ENCODE measurements at places on chromosomes 2 and 18.

DNA sequence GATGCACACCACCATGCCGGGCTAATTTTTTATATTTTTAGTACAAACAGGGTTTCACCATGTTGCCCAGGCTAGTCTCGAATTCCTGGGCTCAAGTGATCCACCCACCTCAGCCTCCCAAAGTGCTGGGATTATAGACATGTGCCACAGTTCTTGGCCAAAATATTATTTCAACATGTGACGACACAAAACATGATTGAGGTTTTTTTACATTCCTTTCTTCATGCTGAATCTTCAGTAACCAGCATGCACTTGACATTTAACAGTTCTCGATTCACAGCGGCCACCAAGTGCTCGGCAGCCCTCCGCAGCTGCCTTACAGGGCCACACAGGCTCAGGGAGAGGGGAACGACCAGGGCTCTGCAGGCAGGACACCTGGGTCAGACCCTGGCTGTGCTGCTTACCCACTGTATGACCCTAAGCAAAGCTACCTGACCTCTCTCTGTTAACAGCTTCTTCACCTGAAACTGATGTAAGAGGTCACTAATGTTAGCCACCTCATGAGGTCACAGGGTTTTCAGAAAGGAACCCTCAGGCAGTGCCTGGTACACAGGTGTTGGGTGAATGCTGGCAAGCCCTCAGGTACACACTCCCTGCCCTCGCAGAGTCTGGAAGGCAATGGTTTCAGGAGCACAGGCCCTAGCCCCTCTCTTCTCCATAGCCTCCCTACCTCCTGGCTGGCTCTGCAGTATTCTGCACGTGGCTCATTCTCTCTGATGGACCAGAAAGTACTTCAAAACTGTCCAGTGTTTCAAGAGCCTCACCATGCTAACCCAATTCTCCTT, 25.7 kb downstream of the TUBB6 start:
- no peak for DNase-seq

- no peak for DNase-seq
Observed at GRCh38 chr2:120999377-121000097, 263.9 kb downstream of the GLI2 start.

DNA sequence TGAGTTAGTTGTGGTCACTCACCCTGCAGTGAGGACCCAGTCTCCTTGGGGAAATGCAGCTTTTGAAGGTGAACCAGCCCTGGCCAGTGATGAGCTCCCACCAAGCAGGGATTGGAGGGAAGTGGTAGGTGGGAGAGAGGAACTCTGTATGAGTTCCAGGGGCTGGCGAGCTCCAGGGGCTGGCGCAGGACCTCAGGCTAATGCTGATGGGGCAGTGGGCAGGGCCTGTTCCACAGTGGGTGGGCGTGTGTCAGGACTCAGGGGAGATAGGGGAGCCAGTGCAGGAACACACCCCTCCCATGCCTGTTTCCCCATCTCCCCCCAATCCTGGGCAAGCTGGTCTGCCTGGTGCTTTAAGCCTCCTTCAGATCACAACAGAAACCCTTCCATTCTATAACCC, 208.4 kb downstream of the DYSF start:
- DNase-seq, result no peak

- DNase-seq, result no peak
Observed at GRCh38 chr2:73268830-73269685, 15.2 kb downstream of the FBXO41 start.

- no peak for DNase-seq
Observed at GRCh38 chr2:235068701-235069100, 116.9 kb downstream of the SH3BP4 start.

DNA sequence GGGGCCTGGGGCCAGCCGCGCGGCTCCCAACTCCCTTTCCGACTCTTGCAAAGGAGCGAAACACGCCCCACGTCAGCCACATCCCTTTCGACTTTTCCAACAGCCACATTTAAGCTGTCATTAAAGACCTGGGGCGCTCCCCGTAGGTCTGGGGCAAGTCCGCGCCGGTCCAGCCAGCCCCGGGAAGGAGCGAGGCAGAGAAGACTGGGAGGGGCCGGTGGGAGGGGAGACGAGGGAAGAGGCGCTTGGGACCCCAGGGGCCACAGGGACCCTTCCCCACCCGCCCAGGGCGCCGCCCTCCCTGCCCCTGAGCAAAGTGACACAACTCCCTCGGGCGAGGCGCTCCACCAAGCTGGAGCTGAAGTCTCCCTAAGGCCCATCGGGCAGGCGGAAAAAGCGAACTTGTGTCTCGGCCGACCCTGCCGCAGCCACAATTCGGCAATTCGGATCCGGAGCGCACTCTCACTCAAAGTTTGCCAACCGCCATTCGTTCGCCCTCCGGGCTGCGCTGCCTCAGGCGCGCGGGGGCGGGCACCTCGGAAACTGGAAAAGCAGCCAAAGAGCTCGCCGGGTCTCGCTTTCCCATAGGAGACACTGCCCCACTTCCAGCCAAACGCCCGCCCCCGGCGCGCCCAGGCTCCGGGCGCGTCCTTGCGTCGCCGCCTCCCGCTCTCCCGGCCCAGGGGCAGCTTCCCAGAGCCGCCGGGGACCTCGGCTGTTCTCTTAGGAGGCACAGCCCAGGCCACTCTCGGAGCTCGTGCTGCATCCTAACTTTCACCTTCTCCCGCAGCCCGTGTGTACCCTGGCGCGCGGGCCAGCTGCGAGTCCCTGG, 1.1 kb upstream of the KCTD1 start:
- DNase-seq, result no peak

- DNase-seq, result no peak
Observed at GRCh38 chr2:213703406-213704098, 419.3 kb downstream of the SPAG16 start.

DNA sequence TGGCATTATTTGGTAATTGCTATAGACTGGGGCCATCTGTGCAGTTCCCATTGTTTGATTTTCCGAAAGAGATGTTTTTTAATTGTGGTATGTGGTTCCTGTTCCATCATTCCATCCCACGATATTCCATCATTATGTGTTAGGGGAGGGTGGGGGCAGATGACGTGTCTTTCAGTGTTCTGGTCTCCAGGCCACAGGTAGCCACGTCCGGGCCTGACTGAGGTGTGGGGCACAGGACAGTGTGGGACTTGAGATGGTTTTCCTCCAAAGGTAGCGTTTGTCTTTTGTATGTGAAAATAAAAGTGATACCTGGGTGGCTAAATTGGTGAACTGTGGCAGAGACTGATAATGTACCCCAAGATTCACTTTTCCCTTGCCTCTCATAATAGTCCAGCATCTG, 192.2 kb upstream of the HAAO start:
- no peak for DNase-seq
